ENCODE measurements at places on chromosomes 16 and 17.

- DNase-seq: no peak
Observed at GRCh38 chr16:55981557-55981956, 106.4 kb upstream of the CES5A start.

DNA sequence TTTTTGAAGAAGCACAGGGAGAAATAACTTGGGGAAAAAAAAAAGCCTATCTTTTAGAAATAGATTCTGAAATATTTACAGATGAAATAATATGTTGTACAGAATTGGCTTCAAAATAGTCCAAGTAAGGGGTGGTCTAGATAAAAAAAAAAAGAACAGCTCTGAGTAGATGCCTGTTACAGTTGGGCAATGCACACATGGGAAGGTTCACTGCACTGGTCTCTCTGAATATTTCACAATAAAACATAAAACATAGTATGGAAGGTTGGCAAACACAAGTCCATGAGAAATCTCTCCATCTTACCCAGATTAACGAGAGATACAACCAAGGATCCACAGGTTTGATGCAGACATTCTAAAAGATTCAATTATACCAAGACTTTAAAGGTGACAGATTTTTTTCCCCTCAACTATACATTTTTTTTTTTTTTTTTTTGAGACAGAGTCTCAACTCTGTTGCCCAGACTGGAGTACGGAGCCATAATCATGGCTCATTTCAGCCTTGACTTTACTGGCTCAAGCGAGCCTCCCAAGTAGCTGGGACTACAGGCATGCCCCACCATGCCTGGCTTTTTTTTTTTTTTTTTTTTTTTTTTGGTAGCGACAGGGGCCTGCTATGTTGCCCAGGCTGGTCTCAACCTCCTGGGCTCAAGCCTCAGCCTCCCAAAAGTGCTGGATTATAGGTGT, 58.0 kb downstream of the KANSL1 start:
- DNase-seq: no peak

- no peak for DNase-seq
Observed at GRCh38 chr16:14182999-14183398, 111.9 kb downstream of the MRTFB start.

DNA sequence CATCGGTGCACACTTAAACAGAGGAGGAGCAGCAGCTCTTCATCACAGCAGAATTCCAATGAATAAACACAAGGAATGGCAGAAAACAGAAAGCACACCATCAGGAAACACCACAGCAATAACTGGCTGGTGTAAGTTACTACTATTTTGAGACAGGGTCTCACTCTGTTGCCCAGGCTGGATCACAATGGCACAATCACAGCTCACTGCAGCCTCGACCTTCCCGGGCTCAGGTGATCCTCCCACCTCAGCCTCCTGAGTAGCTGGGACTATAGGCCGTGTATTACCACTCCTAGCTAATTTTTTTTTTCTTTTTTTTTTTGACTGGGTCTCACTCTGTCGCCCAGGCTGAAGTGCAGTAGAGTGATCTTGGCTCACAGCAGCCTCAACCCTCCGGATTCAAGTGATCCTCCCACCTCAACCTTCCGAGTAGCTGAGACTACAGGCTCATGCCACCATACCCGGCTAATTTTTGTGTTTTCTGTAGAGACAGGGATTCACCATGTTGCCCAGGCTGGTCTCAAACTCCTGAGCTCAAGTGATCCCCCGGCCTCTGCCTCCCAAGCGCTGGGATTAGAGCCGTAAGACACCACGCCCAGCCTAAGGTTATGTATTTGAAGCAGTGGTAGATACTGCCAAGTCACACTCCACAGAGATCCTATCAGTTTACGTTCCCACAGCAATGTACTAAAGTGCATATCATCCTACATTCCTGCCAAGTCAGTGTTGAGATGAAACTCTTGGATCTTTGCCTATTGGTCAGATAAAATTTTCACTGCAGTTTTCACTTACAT, 20.7 kb downstream of the TRAP1 start:
- DNase-seq: no peak

DNA sequence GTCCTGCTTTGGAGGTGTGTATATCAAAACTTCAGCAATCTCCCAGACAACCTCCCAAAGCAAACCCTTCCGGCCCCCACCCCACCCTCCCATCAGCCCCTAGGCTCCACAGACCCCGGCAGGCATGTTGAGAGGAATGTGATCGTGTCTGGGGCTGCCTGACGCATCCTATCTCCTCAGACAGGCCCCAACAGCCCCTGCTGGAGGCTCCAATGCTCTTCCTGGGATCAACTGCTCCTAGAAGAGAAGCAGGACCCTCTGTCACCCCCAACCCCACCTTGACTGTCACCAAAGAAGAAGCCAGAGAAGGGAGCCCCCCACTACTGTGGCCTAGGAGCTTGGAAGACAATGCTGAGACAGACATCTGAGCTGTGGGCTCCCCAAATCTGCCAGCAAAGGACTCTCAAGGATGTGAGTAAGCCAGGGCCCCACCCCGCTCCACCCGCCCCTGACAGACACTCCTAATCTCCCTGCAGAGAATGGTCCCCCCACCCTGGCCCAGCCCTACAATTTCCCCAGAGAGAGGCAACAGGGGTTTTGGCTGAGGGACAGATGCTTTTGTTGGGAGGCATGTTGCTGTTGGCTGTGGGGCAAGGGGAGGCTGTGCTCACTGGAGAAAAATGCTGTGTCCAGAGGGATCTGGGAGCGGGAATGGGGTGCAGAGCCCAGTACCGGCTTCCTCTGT, 1.6 kb upstream of the KRT14 start:
- no peak for DNase-seq

DNA sequence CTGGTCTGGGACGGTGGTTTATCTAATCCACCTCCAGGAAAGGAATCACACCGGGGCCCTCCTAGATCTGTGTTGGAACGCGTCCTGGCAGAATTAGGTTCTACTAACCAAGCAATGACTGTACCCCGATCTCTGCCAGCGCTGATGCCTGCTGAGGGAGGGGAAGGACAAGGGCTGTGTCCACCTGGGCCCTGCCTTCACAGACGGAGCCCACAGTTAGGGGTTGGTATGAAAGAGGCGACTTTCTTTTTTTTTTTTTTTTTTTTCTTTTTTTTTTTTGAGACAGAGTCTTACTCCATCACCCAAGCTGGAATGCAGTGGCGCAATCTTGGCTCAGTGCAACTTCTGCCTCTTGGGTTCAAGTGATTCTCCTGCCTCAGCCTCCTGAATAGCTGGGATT, 9.9 kb upstream of the KRT19 start:
- no peak for DNase-seq

- DNase-seq: peak; percentile 48
Observed at GRCh38 chr17:78137392-78138203, 7.0 kb downstream of the TMC8 start.

DNA sequence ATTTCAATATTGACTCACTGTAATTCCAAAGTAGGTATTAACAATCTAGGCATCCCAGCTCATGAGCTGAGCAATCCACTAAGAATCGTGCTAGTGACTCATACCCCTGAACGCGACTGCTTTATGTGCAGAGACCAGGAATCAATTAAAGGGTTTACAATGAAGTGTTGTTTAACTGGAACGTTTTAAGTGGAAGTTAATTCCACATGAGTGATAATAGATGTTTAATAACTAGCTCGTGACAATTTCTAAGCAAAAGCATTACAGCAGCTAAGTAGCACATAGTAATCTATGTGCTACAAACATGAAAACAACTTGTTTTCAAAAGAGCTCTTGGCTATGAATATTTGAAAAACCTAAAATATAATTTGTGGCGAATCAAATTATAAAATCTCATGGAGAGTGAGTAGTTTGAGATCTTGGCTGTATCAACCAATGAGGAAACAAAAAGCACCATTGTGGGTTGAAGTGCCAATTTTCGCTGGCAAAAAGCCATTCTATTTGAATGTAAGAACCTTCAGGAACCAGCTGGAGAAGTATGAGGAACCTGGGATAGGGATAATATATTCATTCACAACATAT, 9.4 kb downstream of the GJC1 start:
- no peak for DNase-seq

DNA sequence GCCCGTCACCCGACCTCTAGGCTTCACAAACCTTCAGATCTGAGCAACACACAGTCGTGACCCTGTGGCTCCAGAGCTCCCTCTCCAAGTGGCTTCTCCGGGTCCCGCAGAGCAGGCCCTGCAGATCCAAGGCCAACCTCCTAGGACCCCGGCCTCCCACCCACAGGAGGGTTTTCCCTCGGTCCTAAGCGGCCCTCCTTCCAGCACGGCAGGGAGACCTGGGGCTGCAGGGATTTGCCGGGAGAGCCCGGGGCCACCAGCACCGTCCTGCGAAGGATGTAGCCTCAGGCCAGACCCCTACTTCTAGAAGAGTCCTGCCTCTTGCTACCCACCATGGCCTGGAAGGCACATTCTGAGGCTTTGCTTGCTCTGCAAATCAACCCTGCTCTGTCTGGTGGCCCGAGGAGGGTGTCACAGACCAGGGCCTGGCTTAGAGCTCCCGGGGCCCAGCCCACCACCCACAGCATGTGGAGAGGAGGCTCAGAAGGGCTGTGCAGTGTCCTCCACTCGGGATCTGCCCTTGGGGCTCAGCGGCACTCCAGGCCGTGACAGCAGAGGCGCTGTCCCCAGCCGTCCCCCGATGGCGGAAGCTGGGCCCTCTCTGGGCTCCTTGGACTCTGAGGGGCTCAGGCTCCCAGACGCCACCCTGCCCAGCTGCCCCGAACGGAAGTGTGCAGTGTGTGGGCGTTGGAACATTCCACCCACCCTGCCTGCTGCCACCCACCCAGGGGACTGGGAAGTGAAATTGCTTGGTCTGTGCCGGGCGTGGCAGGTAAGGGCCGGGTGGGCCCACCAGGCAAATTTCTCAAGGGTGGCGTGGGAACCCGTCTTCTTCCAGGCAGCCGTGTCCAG, 28.8 kb upstream of the ACSF3 start:
- DNase-seq: no peak

DNA sequence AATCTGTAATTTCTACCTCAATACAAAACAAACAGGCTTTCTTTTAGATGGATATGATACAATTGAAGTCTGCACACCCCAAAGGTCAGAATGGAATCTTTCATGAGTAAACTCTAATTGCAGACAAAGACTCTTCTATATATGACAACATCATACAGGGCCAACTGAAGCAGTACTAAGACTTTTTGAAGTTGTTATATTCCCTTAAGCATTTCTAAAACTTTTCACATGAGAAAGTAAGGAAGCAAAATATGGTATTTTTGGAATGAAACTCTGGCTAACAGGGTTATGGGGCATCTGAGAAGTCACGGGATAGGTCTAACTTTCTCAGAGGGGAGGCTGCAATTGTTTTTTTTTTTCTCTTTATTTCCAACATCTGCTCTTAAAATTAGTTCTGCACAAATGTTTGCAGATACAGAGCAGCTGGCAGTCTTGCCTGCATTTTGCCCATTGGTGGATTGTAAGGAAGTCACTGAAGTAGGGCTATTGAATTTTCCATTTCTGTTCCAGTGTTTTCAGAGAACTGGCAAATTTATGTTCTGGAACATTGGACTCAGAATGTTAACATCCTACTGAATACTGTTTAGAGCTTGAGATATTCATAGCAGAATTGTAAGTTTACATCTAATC, 59.1 kb downstream of the SSH2 start:
- no peak for DNase-seq

DNA sequence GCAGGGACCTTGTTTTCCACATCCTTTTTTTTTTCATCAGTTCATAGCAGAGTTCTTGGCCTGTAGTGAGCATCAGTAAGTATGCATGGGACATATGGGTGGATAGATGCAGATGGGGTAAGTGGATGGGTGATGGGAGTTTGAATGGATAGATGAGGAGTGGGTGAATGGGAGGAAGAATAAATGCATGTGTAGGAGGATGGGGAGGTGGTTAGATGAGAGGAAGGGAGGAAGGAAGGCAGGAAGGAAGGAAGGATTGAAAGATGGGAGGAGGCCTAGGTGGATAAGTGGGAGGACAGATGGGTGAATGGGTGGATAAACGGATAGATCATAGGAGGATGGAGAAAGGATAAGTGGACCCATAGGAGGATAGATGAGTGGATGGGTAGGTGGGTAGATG, 3.9 kb upstream of the BEAN1 start:
- no peak for DNase-seq

DNA sequence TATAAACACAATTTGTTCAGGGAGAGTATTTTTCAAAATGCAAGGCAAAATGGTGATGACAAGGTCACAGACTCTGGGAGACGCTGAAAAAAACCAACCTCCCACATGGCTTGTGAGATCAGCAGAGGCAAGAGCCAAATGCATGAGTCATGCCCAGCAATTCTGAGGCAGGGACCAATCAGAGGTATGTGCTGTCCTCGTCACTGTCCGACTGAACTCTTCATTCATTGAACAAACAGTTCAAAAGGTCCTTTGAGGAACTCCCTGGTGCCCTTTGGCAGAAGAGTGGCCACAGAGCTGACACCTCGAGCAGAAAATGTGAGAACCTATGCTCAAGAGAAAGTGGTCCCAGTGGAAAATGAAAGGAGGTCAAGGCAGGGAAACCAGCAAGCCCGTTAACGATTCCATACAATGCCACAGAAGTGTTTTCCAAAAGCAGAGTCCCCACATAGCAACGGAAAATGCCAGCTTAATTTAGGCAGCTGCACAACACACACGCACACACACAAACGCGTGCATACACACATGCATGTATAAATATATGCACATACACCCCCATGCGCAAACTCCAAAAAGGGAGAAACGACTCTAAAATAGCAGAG, 50.9 kb downstream of the CDH11 start:
- DNase-seq: no peak

GRCh38 chr17:74839990-74840852, 19.5 kb downstream of the GRIN2C start:
- DNase-seq: no peak

Data from activated naive CD4-positive, alpha-beta T cell treated with Interleukin-2 at 50 U/mL for 16 hours (primary cell).